ENCODE measurements at places on chromosomes 2 and 18.

DNA sequence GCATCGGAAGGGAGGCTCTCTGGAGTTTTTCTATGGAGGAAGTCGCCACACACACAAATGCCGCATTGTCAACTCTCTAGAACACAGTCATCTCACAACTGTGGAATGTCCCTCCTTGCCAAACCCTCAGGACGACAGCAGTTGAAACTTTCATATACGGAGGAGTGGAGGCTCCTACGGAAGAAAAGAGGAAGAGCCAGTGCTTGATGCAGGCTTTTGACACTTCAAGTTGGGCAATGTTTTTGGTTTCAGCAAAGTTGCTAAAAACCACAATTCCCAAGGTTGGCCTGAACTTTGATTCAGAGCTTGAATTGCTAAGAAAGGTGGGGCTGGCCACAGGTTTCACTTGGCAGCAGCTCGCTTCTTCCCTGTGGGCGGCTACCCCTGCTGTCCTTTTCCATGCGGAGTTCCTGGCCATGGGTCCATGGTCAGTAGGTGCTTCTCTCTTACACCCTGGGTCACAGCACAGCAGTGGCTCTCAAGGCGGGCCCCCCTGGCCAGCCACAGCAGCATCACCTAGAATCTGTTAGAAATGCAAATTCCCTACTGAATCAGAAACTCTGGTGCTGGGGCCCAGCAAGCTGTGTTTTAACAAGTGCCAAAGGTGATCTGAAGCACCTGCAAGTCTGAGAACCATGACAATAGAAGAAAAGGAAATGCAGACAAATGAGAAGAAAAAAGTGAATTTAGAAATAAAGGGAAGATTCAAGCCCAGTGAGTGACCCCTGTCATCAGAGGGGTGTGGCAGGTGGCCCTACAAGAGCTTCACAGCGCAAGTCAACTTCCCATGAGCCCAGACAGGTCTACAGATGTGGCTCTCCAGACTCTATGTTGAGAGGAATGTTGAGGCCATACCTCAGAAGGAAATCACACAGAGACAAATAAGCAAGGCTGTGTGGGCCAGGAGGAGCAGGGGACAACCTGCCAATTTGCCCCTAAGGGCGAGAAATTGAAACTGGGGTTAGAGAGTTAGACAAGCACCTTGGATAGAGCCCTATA lies 856.4 kb downstream of the RNF144A start:
- no peak for DNase-seq

DNA sequence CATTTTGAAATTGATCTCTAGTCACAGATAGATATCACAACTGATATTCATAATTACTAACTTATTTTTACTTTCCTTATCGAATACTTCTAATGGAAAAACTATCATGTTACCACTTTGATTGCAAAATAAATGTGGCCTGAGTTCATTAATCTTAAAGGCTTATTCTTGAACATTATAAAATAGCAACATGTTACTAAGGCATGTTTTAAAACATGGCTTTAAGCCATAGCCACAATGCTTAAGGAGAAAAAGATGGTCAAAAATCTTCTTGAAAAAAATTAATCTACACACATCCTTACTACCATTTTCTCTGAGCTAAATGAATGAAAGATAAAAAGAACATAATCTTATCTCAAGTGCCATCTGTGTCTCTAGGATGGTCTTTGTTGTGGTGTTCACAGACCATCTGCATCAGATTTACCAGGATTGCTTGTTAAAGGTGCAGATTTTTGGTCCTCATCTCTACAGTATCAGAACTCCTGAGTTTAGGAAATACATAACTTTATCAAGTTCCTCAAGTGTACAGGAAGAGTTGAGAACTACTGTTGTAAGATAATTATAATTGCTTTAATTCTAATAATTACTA lies 15.3 kb downstream of the MTX2 start:
- DNase-seq: no peak

- no peak for DNase-seq
Measured at GRCh38 chr2:179569831-179570233, 291.6 kb downstream of the ZNF385B start.

GRCh38 chr18:70377317-70377799 lies 88.5 kb downstream of the SOCS6 start:
- DNase-seq: no peak

DNA sequence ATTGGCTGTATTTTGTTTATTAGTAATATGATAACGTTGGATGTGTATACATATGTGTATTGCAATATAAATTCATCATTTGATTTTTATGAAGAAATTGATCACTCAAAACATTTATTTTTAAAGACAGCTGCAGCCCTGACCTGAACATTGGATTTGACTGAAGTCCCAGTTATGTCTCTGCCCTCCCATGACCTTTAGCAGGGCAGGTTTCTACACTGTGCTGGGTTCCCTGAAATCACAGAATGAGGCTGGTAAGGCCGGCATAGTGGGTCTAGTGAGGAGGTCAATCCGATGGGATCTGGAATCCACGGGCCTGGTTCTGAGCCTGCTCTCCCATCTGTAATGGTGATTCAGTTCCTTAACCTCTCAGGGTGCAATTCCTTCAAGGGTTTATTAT lies 22.0 kb downstream of the SPP2 start:
- DNase-seq: no peak

DNA sequence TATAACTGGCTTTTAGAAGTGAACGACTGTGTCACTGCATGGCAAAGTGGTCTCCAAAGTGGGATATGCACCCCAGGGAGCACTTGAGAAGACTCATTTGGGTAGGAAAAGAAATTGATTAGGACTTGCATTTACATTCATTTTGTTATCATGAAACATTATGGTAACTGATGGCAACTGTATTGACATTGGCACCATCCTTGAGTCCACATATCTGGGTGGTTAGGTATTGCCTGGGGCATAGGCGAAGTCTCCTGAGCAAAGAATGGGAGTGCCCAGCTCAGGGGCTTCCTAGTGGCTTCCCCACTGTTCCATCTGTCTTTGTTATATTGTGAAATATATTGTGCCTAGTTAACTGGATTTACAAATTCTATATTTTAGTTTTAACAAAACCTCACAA lies 29.2 kb downstream of the SPATS2L start:
- no peak for DNase-seq

DNA sequence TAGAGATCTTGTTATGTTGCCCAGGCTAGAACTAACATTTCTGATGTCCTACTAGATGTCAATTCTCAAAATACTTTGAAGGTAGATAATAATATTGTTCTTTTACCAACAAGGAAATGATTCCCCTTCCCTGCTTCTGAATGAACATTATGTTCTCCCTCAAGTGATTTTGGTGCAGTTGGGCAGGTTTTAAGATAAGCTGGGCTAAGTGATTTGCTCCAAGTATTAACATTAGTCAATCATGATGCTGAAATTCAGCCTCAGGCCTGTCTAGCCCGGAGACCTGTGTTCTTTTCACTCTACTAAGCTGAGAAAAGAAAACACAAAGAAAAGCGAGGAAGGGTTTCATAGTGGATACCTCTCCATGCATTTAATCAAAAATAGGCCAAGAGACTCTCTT lies 38.5 kb upstream of the SPTBN1 start:
- no peak for DNase-seq

DNA sequence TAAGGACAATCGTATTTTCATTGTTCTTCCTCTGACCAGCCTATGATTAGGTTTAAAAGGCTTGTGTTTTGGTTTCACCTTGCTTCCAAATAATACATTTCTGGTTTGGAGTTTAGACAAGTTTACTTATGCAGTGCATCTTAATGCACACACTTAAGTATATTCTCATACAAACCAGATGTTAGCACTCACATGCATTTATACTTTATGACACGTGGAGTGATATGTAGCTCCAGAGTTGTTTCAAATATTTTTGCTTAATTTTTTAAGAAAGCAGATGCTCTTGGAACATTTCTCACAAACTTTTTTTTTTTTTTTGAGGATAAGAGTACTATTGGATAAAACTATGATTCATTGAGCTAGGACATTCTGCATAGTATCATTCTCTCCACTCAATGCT lies 109.9 kb downstream of the PDE1A start:
- no peak for DNase-seq

DNA sequence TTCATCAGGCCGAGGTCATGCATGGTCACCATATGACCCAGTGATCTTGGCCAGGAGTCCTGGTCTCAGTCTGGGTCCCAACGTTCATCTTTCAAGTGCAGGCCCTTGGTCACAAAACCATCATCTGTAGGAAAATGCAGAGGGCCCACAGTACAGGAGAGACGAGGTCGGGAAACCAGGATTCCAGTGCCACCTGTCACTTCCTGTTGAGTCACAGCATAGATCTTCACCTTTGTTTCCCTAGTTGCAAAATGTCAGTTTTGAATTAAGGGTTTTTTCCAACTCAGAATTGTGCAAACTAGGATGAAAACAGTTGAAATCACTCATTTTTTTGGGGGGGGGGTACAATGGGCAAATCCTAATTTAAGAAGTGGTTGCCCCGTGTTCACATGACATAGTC lies 162.2 kb downstream of the INSIG2 start:
- no peak for DNase-seq
